ENCODE measurements at places on chromosomes 6 and 20.
A peak's percentile ranks its signal among the peaks of the same experiment; 100 is the strongest.

DNA sequence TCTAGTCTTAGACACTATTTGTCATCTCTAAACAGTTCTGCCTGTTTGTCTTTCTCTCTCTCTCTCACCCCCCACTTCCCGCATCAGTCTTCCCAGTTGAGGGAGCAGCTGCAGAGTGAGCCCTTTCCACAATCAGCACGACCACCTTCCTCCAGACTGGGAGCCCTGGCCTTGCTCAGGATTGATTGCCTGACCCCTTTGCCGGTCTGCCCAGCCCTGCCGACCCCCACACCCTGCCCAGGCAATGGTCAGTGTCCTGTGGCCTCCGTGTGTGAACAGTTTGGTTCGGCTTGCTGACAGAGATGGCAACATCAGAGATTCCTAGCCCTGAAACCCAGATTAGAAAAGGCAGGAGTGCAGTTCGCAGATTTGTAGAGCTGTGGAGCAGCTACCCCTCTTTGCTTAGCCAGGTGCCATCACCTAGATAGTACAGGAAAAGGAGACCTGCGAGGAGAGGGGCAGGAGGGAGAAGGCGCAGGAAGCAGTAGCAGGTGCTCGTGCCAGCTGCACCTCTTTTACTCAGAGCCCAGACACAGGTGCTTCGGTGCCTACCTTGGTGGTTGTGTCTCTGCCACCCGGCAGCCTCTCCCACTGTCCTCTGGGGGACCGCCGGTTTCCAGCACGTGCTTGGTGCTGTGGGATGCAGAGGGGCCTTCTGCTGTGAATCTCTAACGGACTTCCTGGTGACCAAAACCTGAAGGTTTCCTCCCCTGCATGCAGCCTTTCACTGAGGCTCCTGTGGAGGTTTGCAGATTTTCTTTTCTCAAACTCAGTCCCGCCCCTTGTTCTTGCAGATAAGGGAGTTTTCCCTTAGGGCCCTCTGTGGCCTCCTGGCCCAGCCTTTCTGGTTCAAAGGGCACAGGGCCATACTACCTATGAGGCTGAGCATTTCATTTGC lies 92.4 kb downstream of the SCML4 start:
- no peak for DNase-seq

- no peak for DNase-seq
Measured at GRCh38 chr6:157339432-157339831, 16.1 kb upstream of the TMEM242 start.

GRCh38 chr6:164554700-164555476 lies 754.5 kb downstream of the C6orf118 start:
- no peak for DNase-seq

- no peak for DNase-seq
Measured at GRCh38 chr6:16251706-16252105, 13.3 kb downstream of the GMPR start.

- DNase-seq, result no peak
Measured at GRCh38 chr6:63560801-63561287, 11.4 kb upstream of the LOC128125822 start.

DNA sequence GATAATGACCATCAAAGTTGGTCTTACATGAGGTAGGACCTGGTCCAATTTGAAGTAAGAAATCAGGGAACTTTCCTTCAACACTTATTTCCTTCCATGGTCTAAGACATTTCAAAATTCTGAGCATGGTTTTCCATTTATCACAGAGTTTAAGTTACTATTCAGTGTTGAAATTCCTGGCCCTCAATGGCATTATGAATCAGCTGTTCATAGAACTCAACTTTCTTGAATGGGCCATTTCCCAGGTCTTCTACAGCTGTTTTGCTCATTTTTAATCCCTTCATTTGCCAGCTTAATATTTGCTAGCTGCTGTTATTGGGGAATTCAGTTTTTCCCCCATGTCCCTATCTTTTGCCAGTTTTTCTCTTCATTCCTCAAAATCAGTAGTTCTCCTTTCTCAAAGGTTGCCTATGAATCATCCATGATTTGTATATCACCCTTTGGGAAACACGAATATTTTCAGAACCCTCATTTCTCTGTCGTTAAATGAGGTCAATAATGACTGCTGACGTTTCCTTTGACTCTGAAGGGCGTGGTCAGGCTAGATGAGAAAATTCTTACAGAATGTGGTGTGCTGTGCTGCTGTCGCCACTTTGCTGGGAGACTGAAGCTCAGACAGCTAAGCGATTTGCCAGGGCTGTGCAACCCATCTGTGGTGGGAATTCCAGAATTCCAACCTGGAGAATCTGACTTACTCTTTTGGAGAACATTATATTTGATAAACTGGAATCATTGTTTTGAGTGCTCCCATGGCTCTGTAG lies 216.5 kb upstream of the FLRT3 start:
- no peak for DNase-seq

DNA sequence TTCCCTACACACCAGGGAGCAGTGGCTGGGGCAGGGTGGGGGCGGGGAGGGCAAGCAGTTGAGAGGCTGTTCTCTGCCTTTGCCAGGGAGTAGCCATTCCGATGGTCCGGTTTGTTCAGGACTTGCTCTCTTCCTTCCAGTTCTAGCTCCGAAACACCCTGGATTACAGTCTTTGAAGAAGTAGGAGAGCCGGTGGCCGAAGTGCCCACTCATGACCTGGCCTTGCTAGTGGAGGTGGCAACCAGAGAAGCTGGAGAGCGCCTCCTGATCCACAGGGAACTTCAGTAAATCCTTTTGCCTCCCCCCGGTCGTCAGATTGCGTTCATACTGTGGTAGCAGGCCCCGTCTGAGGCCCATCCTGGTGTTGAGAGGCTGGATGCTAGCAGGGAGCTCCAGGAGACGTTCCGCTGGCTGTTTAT lies 92.8 kb downstream of the ARID1B start:
- DNase-seq, result no peak

GRCh38 chr6:93252930-93253329 lies 166.4 kb downstream of the EPHA7 start:
- no peak for DNase-seq

- DNase-seq, result no peak
Measured at GRCh38 chr6:32113386-32114352, 4.5 kb upstream of the TNXB start.

- peak; percentile 79 for DNase-seq
Measured at GRCh38 chr6:141326426-141326825, 806.3 kb upstream of the GJE1 start.

DNA sequence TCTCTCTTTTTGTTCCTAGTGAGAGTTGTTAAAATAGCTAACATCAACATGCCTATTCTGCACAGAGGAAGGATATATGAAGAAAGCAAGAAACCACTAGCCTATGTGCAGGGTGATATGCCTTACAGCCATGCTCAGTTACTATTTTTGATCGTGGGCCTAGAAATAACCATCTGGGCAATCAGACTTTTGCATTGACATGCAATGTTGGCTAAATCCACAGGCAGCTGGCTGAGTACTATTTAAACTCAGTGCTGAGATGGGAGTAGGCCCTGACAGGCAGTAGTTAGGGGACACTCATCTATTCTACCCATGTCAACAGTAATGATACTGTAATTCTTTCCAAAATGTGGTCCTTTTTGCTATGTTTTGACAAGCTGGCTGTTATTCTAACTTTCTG lies 89.6 kb downstream of the HDGFL1 start:
- no peak for DNase-seq

GRCh38 chr6:45209762-45210161 lies 118.4 kb upstream of the RUNX2 start:
- peak; percentile 24 for DNase-seq

GRCh38 chr6:114592506-114592905 lies 249.7 kb upstream of the HS3ST5 start:
- DNase-seq, result no peak

GRCh38 chr6:66103954-66104353 lies 396.9 kb upstream of the EYS start:
- DNase-seq, result no peak

GRCh38 chr20:36936341-36936740 lies 15.2 kb downstream of the SAMHD1 start:
- no peak for DNase-seq

GRCh38 chr20:16290358-16290757 lies 282.9 kb downstream of the KIF16B start:
- DNase-seq, result no peak

DNA sequence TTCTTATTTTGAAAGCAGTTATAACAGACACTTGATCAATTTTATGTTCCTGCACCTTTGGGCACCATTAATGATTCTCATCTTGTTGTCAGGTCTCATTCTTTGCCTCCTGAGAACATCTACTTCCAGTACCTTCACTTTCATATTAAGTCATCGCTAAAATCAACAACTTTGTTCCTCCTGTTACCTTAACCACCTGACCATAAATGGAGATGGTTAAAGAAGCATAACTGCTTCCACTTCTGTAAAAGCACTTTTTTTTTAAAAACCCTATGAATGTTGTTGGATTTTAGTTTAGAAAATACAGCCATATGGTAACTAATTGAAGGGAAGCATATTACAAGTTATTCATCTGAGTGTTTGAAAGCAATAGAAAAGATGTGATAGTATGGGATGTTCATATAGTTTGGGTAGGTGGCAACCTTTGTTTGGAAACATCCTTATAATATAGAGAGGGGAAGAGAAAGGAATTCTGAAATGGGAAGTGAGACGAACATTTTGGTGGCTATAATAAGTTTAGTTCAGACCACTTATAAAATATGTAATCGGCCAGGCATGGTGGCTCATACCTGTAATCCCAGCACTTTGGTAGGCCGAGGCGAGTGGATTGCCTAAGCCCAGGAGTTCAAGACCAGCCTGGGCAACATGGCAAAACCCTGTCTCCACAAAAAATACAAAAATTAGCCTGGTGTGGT lies 53.9 kb downstream of the AFG1L start:
- no peak for DNase-seq

DNA sequence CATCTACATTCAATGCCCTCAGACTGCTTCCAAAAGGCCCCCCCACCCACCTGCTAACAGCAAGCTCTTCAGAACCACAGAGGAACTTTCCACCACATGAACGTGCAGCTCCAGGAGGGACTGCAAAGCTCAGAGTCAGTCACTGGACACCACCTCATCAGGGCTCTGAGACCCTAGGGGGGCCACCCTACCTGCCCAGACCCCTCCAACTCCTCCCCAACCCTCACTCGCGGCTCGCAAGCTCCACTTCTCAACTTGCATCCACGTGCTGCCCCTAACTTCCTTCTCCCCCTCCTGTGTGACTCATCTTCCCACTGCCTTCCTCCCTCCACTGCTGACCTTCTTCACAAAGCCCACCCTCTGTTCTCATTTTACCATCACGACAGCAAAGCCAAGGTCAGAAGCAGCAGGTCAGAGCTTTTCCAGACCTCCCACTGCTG lies 6.5 kb downstream of the MBOAT1 start:
- no peak for DNase-seq
